ENCODE measurements at places on chromosomes 6 and 20.

- DNase-seq, result no peak
Measured at GRCh38 chr20:34615477-34615876, 57.0 kb downstream of the MAP1LC3A start.

- DNase-seq, result no peak
Measured at GRCh38 chr6:99559057-99559456, 9.4 kb downstream of the CCNC start.

DNA sequence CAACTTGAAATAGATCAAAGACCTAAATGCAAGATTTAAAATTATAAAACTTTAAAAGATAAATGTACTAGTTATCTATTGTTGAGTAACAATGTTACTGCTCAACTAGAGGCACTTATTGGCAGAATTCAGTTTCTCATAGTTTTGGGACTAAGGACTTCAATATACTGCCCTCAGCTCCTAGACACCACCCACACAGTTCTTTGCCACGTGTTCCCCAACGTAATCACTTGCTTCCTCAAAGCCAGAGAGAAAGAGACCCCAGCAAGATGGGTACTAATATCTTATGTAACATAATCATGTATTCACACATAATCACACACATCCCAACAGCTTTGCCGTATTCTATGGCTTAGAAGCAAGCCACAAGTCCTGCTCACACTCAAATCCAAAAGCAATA is 50.3 kb upstream of the SLC22A16 start:
- no peak for DNase-seq

DNA sequence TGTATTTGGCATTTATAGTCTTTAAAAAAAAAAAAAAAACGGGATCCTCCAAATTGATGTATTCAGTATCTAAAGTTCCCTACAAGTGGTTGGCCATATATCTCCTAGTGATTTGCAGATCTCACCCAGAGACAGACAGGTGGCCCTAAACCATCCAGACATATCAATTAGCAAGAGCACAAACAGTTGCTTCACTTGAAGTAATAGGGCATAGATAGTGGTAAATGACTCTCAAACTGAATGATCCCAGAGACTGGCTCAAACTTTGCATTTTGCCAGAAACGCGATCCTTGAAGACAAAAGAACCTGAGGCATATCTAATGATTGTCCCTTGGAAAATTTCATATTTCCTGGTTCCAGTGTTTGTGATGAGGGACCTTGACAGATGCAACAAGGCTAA is 54.6 kb downstream of the HMGCLL1 start:
- DNase-seq, result no peak

GRCh38 chr6:146961831-146962230 is 242.4 kb upstream of the STXBP5 start:
- DNase-seq, result no peak

- no peak for DNase-seq
Measured at GRCh38 chr6:53103993-53104675, 38.9 kb downstream of the FBXO9 start.

GRCh38 chr6:152121910-152122309 is 314.4 kb downstream of the ESR1 start:
- no peak for DNase-seq

GRCh38 chr6:130293800-130294199 is 71.0 kb upstream of the SAMD3 start:
- peak; percentile 77 for DNase-seq

GRCh38 chr6:16739329-16739801 is 21.9 kb downstream of the ATXN1 start:
- DNase-seq, result peak; percentile 90

- DNase-seq, result no peak
Measured at GRCh38 chr6:126904176-126904575, 214.3 kb upstream of the RSPO3 start.

DNA sequence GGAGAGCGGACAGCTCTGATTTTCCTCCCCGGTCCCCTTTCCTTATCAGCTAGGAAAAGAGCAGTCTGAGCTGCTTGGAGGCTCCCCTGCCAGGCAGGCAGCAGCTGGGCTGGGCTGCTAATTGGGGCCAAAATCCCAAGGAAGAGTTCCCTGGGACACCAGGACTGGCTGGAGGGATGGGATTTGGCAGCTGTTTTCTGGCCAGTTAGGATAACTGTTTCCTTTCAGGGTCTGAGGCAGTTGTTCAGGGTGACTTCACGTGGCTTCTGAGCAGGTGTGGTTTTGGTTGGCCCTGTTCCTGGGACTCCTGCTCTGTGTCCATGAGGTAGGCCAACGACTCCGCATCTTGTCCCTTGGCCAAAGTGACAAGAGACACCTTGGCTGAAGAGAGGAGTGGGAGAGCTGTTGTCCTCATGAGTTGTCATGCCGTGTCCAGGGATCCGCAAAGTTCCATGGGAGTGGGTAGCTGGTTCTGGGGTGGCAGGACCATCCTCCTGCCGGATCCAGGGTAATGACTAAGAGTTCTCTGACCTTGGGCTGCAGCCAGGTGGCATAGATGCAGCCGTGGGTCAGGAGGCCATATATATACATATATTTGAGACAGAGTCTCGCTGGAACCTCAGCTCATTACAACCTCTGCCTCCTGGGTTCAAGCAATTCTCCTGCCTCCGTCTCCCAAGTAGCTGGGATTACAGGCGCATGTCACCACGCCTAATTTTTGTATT is 21.2 kb downstream of the MRPS18A start:
- no peak for DNase-seq

- no peak for DNase-seq
Measured at GRCh38 chr6:47437592-47437991, 40.0 kb upstream of the CD2AP start.

- DNase-seq, result no peak
Measured at GRCh38 chr20:61757-62156, 25.7 kb upstream of the DEFB125 start.

DNA sequence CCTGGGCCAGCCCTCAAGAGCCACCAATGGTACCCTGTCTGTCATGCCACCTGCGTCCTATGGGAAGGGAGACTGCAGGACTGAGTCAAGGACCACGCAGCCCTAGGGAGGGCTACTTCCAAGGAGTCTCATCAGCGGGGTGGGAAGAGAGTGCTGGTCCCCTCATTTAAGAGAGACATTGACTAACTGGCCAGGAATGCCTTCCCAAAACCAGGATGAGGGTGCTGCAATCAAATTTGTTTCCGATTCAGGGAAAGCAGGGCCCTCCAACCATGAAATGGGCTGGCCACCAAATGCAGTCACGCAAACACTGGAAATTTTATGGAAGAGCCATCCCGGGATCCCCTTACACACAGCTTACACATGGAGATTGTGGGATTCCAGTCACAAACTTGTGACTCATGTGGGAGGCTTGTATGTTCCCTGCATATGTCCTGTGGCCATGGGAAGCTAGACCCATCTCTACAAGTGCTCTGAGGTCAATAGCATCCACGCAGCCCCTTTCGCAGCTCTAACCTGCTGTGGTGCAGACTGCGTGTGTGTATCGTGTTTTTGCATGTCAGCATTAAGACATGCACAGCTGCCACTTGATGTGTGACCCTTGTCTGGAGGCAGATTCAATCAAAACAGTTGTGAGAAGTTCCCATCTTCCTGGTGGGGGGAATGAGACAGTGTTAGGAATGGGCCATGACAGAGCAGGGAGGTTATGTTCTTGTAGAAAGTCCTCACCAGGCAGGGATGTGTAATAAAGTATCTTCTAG is 53.0 kb upstream of the CST7 start:
- no peak for DNase-seq

DNA sequence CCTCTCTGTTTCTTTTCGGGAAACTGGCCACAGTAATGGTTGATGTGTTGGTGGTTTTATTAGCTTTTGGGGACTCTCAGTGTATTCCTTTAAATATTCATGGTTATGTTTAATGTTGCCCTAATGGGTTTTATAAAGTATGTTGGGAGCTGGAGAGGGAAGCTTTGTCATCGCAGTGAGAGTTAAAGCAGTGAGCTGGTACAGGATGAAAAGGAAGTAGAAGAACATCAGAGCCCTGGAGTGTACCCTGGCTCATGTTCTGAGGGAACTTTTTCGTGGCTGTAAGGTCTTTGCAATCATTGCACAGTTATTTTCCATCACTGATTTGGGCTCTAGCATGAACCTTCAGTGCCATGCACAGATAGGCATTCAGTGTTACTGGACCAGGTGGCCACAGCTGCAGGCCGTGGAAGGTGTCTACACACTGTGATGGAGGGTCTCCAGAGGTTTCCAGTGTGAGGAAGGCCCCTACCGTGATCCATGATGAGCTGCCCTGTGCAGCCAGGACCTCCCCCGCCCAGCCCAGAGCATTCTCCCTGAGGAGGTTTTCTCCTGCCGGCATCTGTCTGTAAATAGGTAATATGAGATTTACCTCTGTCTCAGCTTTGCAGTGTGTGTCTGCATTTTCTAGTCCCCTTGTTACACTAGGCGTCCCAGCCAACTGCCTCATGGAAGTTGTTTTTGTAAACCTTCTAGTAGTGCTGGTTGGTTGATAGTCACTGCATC is 22.4 kb upstream of the TMEM217 start:
- no peak for DNase-seq

GRCh38 chr6:11236076-11236750 is 3.7 kb upstream of the NEDD9 start:
- DNase-seq, result peak; percentile 69

DNA sequence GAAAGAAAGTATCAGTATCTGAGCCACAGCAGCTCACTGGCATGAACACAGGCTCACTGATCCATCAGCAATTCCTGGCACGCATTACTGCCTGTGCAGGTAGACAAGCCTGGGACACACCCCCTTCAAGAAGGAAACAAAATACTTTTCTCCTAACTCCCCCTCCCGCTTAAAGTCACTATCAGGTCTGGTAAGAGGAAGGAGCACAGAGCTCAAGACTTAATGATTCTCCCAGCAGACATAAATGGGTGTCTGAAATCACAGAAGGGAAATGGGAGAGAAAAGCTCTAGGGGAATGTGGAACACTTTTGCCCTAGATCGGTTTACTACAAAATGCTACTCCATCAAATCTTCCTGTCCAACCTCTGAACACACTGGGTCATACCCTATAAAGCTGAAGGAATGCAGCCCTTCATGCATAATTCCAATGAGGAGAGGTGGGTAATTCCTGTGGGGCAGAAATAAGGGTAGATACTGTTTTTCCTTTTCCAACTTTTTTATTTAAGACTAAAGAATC is at the start of gene ADGRF1:
Gene ADGRF1, minus strand, starts transcription at position 58 of the 517 bp plus-strand sequence. CDS start 13,271 bp downstream, outside the sequence.
- DNase-seq, result no peak

DNA sequence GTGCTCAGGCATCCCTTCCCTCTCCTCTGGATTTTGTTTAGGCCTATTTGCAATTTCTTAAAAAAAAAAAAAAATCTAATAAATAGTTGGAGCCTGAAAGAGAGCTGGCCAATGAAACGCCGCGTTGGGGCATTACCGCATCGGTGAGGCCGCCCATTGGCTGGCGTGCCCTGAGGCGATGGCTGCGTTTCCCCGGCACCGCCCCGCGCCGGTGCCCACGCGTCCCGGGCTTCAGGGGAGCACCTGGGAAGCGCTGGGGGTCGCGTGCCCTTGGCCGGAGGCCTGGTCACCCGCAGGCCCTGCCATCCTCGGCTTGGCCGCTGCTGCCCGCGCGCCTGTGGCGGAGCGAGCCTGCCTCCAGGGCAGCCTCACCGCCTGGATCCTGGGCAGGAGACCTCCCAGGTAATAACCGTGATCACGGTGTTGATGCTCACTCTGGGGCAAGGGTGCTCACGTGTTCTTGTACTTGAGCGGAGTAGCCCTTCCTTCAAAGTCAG is 155.4 kb downstream of the NRN1 start:
- peak; percentile 27 for DNase-seq

- DNase-seq, result peak; percentile 27
Measured at GRCh38 chr6:163525926-163526325, 111.4 kb downstream of the QKI start.

DNA sequence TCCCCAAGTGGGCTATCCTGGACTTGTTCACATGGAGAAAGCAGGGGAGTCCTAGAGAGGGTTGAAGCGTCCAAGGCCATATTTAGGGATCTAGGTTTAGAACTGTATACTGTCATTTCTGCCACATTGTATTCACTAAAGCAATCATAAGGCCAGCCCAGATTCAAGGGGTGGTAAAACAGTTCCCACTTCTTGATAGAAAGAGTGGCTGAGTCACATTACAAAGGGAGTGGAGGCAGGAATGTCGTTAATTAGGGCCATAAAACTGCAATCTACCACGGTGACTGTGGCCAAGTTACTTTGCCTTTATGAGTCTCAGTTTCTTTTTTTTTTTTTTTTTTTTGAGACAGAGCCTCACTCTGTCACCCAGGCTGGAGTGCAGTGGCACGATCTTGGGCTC is 7.4 kb upstream of the UBR2 start:
- DNase-seq, result peak; percentile 6

GRCh38 chr20:56359212-56360132 is 698 bp downstream of the FAM210B start:
- peak; percentile 69 for DNase-seq

GRCh38 chr6:53539561-53539960 is 5.3 kb downstream of the GCLC start:
- DNase-seq, result no peak

DNA sequence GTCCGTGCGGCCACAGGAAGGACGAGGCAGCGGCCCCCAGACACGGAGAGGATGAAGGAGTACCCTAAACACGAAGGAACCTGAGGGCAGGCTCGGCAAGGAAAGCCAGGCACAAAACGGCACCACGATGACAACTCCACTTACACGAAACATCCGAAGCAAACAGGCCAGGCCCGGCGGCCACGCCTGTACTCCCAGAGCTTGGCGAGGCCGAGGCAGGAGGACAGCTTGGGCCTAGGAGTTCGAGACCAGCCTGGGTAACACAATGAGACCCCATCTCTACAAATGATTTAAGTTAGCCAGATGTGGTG is 13.4 kb downstream of the KCNQ2 start:
- no peak for DNase-seq

DNA sequence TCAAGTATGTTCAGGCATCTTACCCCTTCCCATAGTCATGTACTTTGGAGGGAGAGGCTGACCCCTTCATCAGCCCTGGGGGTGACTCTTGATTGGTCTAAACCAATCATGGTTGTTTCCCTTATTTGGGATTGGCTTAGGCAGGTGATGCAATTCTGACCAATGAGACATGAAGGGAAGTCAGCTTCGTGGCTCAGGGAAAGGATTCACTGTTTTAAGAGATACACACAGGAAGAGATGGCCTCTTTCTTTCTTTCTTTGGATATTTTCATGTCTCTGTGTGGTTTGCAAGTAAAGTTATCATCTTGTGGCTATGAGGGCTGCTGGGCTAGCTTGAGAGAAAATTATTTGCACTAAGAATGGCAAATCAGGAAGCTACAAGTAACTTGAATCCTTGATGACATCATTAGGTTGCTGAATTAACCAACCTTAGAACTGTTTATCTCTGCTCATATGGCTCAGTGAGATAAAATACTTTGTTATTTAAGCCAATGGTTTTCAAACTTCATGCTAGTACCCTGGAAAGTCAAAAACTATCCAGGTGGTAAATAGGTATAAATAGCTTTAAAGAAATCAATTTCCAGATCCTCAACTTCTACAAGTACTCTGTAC is 144.2 kb upstream of the CENPW start:
- DNase-seq, result no peak
